ENCODE measurements at places on chromosomes 12 and 14.

DNA sequence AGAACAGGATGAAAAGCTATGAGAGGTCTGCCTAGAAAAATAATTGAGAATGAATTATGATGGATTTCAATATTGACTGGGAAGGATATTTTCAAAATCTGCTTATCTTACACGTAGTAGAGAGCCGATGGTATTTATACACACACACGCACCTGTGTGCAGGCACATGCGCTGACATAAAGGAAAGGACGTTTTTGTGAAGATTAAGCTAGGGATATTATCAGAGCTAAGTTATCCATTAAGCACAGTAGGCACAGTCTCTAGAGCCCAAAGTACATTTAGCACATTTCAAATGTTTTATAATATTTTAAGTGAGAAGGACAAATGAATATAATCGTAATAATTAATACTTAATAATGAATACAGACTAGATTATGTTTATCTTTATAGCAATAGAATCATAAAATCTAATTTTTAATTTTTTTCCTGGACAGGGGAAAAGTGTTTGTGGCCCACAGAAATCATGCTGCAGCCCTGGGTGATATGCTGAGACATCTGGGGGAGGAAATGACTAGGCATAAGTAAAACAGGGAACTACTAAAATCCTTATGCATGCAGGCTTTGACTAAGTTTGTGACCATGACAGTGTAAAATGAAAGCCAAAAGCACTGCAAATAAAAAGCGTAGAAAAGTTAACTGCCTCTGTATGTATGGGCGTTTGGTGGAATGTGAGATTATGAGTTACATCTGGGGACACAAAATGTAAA is 146.1 kb downstream of the KITLG start:
- DNase-seq, result peak; percentile 23

DNA sequence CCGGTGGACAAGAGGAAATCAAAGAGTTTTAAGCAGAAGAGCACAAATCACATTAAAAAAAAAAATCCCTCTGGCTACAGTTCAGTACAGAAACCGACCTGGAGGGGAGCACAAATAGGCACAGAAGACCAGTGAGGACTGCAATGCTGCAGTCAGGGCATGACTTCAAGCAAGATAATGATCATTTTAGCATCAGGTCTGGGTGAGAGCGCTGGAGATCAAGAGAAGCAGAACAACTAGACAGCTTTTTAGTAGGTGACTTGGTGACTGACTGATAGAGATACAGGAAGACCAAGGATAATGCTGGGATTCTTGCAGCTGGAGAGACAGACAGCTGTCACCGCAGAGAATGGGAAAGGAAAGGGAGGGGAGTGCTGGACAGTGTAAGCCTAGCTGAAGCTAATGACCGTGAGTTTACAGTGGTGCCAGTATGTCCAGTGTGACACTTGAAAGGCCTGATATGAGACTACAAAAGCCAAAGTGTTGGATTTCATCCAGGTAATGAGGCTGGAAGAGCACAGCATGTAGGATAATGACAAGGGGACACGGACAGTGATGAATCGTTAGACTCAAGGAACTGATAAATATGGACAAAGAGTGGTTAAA is 5.6 kb downstream of the NFYB start:
- DNase-seq, result no peak

- DNase-seq, result no peak
Observed at GRCh38 chr12:118346895-118347294, 25.8 kb downstream of the TAOK3 start.

GRCh38 chr12:132236930-132237771 is 92.2 kb downstream of the GALNT9 start:
- no peak for DNase-seq

- peak; percentile 43 for DNase-seq
Observed at GRCh38 chr14:55052269-55052930, 953 bp downstream of the MAPK1IP1L start.

DNA sequence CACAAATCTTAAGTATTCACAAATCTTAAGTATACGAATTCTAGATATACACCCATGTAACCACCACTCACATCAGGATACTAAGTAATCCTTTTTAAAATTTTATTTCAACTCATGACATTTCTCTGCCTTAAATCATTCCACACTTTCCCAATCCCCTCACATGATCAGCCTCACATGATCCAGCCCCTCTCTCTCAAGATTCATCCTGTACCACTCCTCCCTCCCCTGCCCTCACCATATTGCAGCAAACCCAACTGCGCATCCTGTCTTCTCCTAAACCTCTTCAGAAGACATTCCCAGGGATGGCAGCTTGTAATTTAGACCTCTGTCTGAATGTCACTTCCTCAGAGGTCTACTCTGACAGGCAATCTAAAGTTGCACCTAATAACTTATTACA is 1.7 kb upstream of the EIF4B start:
- DNase-seq, result no peak

DNA sequence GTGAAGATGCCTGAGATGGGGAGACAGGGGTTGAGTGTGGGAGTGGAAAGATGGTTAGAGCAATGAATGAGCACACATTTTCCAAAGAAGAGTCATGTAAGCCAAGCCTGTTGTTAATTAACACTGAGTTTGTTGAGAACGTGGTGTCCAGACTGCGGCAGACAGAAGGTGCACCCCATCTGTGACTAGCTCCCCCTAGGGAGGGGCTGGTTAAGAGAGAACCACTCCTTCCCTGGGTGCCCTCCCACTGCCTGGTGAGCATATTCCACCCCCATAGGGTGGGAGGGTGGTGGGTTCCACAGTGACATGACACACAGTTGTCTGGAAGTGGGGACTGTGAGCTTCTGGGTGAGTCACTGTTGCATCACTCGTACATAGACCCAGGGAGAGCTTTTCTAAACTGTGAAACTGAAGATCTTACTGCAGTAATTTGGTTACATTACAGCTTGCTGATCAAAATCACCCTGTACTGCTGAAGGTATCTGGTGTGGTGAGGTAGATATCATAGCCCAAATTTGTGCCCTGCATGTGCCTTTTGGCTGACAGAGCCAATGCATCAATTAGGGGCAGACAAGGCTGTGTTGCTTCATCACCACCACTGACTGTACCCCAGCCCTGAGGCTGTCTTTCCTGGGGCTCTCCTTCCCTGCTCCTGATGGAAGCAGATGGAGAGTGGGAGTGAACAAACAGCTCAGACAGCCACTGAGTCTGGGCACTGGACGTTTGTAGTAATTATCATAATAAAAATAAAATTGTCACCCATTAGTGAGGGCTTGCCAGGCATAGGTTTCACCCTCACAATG is 150.9 kb downstream of the EMP1 start:
- peak; percentile 80 for DNase-seq

DNA sequence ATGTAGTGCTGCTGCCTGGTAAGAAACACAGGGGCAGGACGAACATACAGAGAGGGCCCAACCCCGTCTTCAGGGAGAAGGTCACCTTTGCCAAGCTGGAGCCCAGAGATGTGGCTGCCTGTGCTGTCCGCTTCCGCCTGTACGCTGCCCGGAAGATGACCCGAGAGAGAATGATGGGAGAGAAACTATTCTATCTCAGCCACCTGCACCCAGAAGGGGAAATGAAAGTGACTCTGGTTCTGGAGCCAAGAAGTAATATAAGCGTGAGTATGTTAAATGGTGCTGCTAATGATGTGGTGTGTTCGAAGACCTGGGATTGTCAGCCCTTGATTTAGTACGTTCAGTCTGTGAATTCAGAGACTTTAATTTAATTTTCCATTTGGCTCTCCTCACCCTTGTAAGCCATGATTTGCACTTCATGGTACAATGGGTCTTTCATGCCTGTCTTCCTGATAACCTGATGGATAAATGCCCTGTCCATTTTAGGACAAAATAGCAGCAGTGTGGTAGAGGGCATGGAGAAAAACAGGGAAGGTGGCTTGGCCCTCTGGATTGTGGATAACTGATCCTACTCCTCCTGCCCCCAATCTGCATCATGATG is 318.9 kb downstream of the SNAPC1 start:
- DNase-seq, result no peak

- no peak for DNase-seq
Observed at GRCh38 chr14:83975435-83975834, 1554.5 kb upstream of the FLRT2 start.

GRCh38 chr12:18068355-18068754 is 21.6 kb downstream of the RERGL start:
- no peak for DNase-seq

- no peak for DNase-seq
Observed at GRCh38 chr14:69591317-69591716, 16.6 kb upstream of the CCDC177 start.

GRCh38 chr14:92922155-92922735 is 705 bp upstream of the CHGA start:
- DNase-seq, result no peak

- peak; percentile 18 for DNase-seq
Observed at GRCh38 chr14:58299401-58300330, 1.3 kb downstream of the ARID4A start.

All from AG20443 (cell line).